ENCODE measurements at places on chromosomes 3 and 15. TPM values are rescaled to one million over a fixed set of nuclear protein-coding genes. Genes with fewer than 3 reads are reported as not detected.

ROPN1 gene
- 0.29 TPM for polyA plus RNA-seq

ZNF385D gene
- 0.15 TPM for polyA plus RNA-seq

SELENOK gene
- polyA plus RNA-seq: 58.5 TPM

DNA sequence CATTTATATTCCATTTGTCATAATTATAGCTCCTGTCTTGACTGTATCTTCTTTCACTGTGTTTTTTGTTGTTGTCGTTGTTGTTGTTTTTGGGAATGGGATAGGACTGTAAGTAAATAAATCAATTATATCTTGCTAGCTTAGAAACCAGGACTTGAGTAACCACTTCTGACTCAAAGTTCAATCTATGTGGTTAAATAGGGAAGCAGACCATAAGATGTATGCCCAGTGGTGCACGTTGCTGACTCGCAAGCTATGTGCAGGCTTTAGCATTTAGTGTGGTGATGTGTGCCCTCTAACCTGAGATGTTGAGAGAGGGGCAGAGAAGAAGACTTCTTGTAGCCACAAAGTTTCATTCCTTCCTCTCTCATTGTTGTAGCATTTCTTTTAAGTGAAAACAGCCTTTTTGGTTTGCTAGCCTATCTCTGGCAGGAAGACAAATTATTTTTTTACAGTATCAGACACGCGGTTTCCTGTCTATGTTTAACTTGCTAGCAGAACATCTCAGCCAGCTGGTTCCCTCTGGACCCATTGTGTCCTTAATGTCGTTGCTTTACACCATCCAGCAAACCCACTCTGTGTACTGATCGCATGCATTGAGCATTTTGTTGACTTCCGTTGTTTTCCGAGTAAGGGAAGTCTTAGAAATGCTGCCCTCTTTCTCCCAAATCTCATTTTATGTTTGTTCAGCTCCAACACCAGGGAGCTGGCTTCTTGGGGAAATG is 52.1 kb downstream of the TGFBR2 start:
- DNase-seq: peak; percentile 43

- no peak for DNase-seq
Observed at GRCh38 chr15:75327005-75327404, 8.9 kb upstream of the COMMD4 start.
